Osteocyte (in vitro differentiated cells): ENCODE measurements at places on chromosomes 4 and X.

DNA sequence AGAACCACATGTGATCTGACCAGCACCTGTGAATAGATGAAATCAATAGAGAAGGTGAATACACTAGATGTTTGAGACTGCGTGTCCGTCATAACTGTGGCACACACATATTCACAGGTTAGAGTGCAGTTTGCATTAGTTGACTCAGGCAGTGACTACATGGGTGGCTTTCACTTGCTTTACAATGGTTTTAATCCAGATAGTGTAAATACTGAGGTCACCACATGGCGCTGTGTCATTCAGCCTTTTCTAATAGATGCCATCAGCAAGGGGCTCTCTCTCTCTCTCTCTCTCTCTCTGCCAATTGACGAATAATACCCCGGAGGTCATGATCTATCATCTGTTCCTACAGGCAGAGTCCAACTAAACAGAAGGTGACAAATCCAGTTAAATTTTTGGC lies 30.7 kb upstream of the FGF13 start:
- DNase-seq, result no peak

GRCh38 chrX:110216027-110216426 lies 101.9 kb downstream of the AMMECR1 start:
- DNase-seq, result no peak

DNA sequence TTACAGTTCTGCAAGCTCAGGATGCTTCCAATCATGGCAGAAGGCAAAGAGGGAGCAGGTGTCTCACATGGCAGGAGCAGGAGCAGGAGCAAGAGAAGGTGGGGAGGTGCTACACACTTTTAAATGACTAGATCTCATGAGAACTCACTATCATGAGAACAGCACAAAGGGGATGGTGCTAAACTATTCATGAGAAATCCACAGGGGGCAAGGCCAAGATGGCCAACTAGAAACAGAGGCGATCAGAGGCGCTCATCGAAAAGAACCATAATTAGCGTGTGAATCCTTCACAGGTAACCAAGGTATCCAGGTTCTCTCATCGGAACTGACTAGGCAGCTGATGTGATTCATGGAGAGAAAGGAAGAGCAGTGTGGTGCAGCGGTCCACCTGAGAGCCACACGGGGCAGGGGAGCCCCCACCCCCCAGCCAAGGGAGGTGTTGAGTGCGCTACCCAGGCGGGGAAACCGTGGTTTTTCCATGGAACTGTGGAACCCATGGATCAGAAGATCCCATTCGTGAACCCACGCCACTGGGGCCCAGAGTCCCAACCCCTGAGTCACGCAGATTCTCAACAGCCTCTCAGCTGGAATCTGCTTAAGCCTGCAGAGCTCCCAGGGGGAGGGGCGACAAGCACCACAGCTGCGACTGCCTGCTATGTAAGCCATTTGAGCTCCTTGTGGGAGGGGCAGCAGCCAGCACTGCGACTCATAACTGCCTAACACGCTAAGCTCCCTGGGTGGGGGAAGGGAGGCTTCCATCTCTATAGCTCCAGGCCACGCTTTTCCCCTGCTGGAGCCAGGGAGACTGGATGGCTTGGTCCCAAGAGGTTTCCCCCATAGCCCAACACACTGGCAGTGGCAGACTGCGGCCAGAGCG lies 46.7 kb downstream of the FGF16 start:
- no peak for DNase-seq

DNA sequence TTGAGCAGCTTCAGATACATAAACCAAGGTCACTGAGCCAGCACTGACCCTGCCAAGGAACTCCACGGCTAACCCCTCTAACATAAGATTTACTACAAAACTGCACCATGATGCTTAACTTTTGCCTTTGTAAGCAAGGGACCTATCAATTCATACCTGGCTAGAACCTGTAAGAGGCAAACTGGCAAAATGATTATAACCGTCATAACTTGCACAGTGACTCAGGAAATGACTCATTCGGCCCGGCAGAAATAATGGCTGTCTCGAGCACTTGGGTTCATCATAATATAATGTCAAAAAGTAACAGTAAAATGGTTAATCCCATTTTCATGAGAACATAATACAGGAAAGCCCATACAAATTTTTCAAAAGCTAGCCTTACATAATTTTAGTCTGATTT lies 17.2 kb downstream of the RASGEF1B start:
- no peak for DNase-seq

DNA sequence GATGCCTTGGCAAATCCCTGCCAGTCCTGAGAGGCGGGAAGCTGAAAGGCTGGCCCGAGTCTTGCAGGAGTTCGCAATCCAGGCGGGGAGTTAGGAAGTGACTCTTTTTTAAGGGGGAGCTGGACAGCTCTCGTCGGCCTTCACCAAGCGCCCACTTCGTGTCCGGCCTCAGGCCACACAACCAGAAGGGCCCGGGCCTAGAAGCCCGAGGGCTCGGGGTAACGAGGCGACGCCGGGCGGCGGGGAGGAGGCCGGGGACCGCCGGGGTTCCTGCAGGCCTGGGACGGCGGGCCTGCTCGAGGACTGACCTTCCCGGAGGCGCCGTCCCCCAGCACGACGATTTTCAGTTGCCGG lies 395 bp downstream of the RAB28 start:
- no peak for DNase-seq

GRCh38 chrX:8278557-8278956 lies 107.5 kb upstream of the VCX2 start:
- no peak for DNase-seq

GRCh38 chrX:151985955-151986354 lies 11.5 kb upstream of the GABRE start:
- DNase-seq, result peak; percentile 63

GRCh38 chr4:173045571-173045970 lies 123.0 kb upstream of the GALNT7 start:
- no peak for DNase-seq

DNA sequence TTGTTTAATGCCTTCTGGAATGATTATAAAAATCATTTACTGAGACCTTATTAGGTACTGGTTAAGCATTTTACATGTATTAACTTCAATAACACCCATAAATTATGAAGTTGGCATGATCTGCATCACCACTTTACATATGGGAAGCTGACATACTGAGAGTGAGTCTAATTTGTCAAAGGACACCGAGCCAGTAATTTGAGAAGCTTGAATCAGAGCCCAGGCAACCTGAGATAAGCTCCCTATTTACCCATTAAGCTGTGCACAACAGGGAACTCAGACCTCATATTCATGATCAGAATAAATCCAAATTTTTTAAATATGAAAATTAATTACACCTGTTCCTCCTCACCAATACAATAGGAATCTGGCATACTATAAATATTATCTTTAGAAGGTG lies 247.9 kb upstream of the EPHA5 start:
- no peak for DNase-seq

DNA sequence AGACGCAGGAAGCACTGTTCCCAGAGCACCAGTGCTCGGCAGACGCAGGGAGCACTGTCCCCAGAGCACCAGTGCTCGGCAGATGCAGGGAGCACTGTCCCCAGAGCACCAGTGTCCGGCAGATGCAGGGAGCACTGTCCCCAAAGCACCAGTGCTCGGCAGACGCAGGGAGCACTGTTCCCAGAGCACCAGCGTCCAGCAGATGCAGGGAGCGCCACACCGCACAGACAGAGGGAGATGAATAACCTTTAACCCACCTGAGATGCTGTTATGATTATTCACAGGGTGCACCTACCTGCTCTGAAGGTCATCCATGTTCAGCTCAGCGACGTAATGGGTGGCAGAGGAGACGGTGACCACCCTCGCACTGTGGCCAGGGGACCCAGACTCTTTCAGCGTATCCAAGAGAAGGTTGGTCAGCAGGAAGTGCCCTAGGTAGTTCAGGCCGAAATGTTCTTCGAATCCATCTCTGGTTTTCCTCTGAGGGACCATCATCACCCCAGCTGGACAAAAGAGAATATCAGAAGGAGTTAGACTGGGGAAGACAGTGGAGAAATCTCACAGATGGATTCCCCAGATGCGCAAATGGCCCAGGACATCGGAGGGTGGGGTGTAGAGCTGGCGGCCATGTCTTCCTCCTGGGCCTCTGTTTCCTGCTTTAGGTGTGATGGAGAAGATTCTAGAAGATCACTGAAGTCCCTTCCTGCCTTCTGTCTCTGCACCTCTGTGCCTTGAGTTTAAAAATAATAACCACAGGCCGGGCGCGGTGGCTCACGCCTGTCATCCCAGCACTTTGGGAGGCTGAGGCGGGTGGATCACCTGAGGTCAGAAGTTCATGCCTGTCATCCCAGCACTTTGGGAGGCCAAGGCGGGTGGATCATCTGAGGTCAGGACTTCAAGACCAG lies 234.1 kb downstream of the DHRSX start:
- no peak for DNase-seq

GRCh38 chr4:53057679-53058078 lies 195.6 kb downstream of the RASL11B start:
- no peak for DNase-seq

DNA sequence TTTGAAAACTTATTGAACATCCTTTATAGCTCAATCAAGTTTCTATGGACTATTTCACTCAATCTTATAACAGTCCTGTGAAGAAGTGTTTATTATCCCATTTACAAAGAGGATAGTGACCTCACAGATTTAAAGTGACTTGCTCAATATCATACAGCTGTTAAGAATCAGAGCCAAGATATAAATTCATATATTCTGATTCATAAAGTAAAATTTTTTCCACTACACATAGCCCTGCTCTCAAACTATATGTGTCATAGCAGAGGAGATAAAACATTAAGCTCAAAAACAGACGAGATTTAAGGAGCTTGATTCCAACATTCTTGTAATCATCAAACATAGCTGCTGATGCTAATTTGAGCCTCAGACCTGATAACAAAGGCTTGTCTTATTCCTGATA lies 226.8 kb downstream of the CAMK2D start:
- DNase-seq, result no peak

GRCh38 chr4:1115528-1116293 lies 2.3 kb upstream of the RNF212 start:
- DNase-seq, result no peak

- no peak for DNase-seq
Measured at GRCh38 chrX:134020910-134021309, 35.5 kb upstream of the GPC3 start.

DNA sequence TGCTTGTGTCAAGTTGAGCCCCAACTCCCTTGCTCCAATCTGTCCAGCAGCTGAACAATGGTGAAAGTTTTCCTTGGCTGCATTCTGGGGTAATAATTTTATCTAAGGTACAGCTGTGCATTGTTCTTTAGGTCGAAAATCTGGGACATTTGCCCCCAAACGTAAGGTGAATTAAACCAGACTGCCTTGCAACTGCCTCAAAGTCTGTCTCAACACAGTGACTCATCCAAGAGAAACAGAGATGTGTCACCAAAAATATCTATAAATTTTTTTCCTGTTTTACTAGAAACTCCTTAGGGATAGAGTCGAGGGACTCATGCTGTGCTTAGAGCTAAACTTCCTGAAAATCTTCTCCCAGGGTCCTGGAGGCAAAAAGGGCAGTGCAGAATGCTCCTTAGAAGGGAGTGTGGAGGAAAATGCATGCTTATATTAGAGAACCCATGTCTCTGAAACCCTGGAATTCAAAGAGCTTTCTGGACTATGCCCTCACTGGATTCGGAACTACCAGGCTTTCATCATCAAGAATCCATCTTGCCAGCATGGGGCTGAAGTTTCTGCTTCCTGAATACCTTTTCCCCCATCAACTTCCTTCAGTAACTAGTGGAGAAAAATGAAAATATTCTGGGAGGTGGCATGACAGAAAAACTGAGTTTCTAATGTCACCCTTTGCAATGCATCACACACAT lies 115.7 kb downstream of the PALLD start:
- no peak for DNase-seq

GRCh38 chrX:136228839-136229207 lies 22.4 kb downstream of the MAP7D3 start:
- DNase-seq, result no peak

GRCh38 chr4:2767705-2768074 lies 11.6 kb upstream of the TNIP2 start:
- no peak for DNase-seq

DNA sequence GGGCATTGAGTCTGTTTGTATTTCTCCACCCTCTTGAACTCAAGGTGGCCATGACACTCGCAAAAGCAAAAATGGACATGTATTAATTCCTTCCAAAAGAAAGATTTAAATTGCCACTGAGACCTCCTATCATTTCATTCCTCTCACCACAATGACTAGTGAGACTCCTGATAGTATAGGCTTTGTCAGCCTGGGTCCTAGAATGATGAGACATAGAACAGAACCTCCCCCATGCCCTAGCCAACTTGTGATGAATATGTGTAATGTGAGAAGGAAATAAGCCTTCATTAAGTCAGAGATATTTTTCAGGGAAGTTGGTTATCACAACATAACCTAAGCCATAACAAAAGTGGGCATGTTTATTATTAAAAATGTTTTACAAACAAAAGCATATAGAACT lies 62.5 kb downstream of the ASB9 start:
- no peak for DNase-seq

DNA sequence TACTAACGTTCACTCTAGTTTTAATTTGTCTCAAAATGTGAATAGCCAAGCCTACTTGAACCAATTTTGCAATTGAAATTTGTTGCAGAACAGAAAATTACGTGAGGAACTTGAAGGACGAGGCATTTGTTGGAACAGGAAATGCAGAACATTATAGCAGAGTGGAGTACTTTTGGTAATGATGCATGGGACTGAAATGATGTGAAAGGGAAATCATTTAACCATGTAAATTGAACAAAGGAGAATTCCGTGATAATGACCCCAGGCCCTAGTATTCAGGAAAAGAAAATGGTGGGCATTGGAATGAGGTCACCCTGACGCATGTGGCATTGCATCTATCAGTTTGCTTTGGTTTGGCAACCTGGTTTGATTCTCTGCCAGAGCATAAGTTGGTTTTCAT lies 44.9 kb upstream of the BEND4 start:
- no peak for DNase-seq

DNA sequence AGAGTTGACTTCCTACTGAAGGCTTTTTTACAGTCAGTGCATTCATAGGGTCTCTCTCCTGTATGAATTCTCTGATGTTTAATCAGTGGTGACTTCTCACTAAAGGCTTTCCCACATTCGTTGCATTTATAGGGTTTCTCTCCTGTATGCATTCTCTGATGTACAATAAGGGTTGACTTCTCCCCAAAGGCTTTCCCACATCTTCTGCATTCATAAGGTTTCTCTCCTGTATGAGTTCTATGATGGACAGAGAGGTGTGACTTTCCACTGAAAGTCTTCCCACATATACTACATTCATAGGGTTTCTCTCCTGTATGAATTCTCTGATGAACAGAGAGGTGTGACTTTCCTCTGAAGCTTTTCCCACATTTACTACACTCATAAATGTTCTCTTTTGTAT lies 45.2 kb downstream of the ZNF674 start:
- no peak for DNase-seq

DNA sequence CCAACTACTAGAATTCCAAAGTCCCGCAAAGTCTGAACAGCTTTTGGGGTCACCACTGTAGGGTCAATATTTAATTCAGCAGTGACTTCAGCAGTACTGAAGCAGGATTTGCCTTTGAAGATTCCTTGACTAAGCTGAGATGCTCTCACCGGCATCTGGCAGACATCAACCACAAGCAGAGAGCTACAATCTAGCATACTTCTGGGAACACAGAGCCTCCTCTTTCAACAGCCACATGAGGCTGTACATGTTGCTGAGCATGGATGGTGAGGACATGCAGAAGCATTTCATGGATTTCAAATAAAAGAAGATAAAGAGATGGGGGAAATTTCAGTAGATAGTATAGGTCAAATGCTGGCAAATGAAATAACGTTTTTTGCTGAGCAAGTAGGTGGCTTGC lies 6.6 kb upstream of the ASB11 start:
- no peak for DNase-seq
